HT-29 (cell line): ENCODE measurements at places on chromosomes 1 and 21.

DNA sequence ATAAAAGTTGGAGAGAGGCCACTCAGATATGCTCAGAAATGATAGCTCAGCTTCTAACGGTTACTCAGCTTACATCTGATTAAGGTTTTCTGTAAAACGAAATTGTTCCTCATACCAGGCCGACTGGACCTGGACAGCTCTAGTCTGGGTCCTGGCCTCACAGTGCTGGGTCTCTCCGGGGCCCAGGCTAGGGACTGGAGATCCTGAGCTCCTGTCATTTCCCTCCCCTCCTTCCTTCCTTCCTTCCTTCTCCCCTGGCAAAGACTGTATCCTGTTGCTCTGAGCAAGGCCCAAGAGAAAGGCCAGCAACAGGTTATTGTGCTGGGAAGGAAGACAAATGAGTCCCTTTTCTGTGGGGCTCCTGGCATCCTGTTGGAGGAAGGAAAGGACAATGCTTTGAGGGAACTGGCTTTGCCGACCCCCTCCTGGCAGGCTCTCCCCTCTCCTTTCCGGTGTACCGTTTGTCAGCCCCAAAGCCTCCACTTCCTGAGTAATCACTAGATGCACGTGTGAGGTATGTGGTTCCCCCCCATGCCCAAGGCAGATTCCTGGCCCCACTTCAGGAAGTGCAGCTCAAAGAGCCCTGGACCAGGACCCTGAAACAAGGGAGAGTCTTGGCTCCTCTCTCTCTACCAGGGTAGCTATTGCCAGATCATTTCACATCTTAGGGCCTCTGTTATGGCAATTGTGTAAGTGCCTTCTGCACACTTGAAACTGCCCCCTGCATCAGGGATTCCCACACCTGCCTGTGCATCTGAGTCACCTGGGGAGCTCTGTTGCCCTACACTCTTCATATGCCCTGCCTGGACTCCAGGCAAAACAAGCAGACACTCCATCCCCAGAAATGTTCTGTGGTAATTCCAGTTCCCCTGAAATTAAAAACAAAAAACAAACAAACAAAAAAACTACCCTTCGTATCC, 212.7 kb upstream of the FGGY start:
- DNase-seq: no peak

- DNase-seq: no peak
Measured at GRCh38 chr1:231857609-231858135, 231.1 kb downstream of the DISC1 start.

- DNase-seq: peak; percentile 61
Measured at GRCh38 chr1:81550753-81551152, 250.0 kb upstream of the ADGRL2 start.

GRCh38 chr1:206878456-206878855, 13.0 kb downstream of the IL20 start:
- no peak for DNase-seq

- DNase-seq: no peak
Measured at GRCh38 chr1:168697356-168698126, 31.5 kb downstream of the DPT start.

DNA sequence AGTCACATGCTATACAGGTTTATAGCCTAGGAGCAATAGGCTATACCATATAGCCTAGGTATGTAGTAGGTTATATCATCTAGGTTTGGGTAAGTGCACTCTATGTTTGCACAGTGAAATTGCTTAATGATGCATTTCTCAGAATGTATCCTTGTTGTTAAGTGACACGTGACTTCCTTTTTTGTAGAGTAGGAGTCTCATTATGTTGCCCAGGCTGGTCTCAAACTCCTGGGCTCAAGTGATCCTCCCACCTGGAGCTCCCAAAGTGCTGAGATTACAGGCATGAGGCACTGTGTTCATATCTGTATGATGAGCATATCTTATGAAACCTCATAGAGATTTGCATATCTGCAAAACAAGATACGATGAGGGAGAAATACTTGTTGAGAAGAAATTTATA, 13.8 kb upstream of the ABCB10 start:
- no peak for DNase-seq

- DNase-seq: no peak
Measured at GRCh38 chr1:241432241-241432640, 75.2 kb upstream of the RGS7 start.

- no peak for DNase-seq
Measured at GRCh38 chr1:206716870-206717673, 32.4 kb downstream of the MAPKAPK2 start.

GRCh38 chr1:9027307-9027706, 1.1 kb upstream of the SLC2A7 start:
- no peak for DNase-seq

- no peak for DNase-seq
Measured at GRCh38 chr1:14516974-14517840, 81.3 kb upstream of the KAZN start.

- DNase-seq: no peak
Measured at GRCh38 chr1:60558236-60558635, 484.7 kb upstream of the C1orf87 start.

DNA sequence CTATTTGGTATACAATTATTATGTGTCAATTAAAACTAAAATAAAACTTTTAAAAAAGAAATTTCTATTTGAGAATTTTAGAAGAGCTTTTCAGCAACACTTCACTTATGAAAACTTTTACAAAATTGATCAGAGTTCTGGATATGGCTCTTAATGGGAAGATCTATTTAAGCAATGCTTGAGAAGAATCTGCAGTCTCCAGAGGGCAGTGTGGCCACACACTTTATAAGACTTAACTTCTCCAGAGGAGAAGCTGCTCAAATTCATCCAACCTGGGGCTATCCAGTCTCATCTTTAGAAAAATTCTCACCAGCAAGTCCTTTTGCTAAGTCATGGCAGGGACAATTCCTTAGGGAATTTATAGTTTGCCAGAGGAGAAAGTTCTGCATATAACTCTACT, 25.2 kb upstream of the AGO1 start:
- peak; percentile 33 for DNase-seq

- no peak for DNase-seq
Measured at GRCh38 chr1:212666116-212666775, 33.4 kb downstream of the BATF3 start.

DNA sequence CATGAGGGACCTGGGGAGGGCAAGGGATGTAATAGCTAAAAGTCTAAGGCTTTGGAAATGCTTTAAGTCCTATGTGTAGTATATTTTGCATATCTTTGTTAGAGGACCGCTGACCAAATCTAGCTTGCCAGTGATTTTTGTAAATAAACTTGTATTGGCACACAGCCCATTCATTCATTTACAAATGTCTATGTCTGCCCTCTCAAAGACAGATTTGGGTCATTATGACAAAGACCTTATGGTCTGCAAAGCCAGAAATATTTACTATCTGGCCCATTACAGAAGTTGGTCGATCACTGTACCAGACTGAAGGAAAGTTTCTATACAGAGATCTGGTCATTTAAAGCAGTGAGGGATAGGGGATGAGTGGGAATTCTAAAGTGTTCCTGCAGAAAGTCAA, 120.1 kb upstream of the RAVER2 start:
- no peak for DNase-seq

DNA sequence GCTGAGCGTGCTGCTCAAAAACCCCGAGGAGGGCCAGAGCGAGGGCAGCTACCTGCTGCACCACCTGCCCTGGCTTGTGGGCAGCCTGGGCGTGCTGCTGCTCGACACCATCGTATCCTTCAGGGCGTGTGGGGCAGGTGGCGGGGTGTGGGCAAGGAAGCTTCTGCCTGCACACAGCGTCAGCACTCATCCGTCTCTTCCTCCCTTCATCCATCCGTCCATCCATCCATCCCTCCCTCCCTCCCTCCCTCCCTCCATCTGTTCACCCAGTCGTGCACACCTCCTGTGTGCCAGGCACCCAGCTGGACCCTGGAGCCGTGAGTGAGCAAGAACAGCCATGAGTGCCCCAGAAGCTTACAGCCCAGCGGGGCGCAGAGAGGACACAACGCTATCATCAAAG, 15.2 kb downstream of the SLC66A1 start:
- DNase-seq: no peak

DNA sequence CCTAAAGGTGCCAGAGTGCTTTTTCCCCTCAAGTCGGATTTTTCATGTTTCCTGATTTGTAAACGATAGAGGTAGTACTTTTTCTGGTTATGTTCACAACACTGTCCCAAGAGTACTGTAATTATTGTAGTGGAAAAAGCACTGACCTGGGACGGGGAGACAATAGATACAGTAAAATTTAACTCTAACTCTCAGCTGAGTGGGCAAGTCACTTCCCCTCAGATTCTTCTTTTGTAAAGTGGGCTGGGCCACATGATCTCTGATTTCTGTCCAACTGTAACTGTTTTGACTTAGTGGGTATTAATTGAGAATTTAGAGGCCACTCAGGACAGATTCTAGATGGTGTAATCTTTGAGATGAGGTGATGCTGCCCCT, 19.1 kb downstream of the MARCKSL1 start:
- no peak for DNase-seq

- DNase-seq: no peak
Measured at GRCh38 chr1:164703463-164703862, 144.5 kb downstream of the PBX1 start.

- DNase-seq: no peak
Measured at GRCh38 chr21:42489991-42490390, 6.0 kb downstream of the RSPH1 start.

- no peak for DNase-seq
Measured at GRCh38 chr21:43817157-43818086, 28.0 kb downstream of the RRP1 start.

- DNase-seq: no peak
Measured at GRCh38 chr1:26877326-26877725, 12.8 kb downstream of the GPN2 start.

DNA sequence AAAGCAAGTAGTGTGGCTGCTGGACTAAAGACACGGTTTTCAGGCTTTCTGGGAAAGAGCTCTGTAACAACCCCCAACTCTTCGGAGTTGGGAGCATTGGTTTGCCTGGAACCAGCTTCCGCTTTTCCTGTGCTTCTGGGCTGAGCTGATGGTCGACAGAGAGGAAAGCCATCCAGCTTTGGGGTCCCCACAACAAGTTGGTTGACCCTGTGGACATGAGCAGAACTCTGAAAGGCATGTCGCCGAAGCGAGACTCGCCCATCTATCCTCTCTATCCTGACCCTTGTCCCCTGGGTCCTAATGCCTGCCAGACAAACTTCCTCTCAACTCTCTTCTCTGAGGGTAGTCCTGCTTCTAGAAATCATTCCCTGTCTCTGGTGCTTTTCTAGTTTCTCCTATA, 31.9 kb upstream of the FCGR2A start:
- peak; percentile 65 for DNase-seq

GRCh38 chr1:94050254-94050653, 70.7 kb downstream of the ABCA4 start:
- DNase-seq: no peak
